ENCODE measurements at places on chromosomes 7 and 10.

GRCh38 chr7:28452681-28453080, 40.4 kb downstream of the CREB5 start:
- no peak for DNase-seq

DNA sequence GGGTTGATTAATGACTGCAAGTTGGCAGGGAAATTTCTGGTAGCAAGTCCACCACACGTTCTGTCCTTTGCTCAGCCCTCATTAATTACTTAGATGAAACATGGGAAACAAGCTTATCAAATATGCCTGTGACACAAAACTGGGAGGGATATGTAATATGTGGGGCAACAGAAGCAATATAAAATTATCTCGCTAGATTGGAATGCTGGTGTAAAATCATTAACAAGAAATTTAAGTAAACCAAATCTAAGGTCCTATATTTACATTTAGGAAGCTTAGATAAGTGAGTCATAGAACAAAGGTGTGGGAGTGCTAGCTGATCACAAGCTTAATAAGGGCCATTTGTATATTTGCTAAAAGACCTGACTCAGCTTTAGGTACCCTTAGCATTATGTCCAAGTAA, 23.5 kb downstream of the TRPV5 start:
- DNase-seq, result no peak

- DNase-seq, result no peak
Measured at GRCh38 chr7:155057076-155057475, 13.0 kb upstream of the HTR5A start.

- no peak for DNase-seq
Measured at GRCh38 chr7:96824686-96825085, 115.0 kb upstream of the SEM1 start.

GRCh38 chr10:63716016-63716580, 194.9 kb downstream of the REEP3 start:
- no peak for DNase-seq

GRCh38 chr7:158530800-158531609, 56.6 kb downstream of the PTPRN2 start:
- DNase-seq, result no peak

DNA sequence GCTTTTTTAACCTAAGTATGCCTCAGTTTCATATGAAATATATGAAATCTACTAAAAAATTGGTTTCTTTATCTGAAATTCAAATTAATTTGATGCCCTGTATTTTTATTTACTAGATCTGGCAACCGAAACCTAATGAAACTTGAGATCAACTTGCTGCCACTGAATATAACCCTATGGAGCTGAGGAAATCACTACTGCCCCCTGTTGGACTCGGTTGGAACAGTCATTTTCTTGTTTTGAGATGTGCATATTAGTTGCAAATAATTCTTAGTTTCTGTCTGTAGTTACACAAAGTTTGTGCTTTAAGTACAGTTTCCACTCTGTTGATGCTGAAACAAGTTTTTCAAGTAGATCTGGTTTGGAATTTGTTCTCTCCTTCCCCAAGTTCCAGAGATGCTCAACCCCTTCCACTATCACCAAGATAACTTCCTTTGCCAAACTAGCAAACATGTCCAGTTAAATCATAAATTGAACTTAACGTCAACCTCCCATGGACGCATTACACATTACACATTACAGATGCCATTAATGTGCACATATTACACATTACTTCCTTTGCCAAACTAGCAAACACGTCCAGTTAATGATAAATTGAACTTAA, 22.2 kb upstream of the EXOC4 start:
- peak; percentile 50 for DNase-seq
